Natural killer cell (primary cell): ENCODE measurements at places on chromosomes 7 and 10. TPM values are rescaled to one million over a fixed set of nuclear protein-coding genes. Genes with fewer than 3 reads are reported as not detected.

STAG3 gene
- total RNA-seq = 5.6 TPM

ZC3HAV1L gene
- 1.1 TPM for total RNA-seq

CLCN1 gene
- 0.16 TPM for total RNA-seq

SLC26A3 gene
- not detected for total RNA-seq

DOCK4 gene
- 2.4 TPM for total RNA-seq

PRTFDC1 gene
- total RNA-seq = 1.2 TPM

GRCh38 chr7:74480861-74481417 lies 27.2 kb downstream of the GTF2IRD1 start:
- DNase-seq = no peak
- H3K4me1 ChIP-seq = peaks cover 18% of the 10 kb centered on the region
- H3K27ac ChIP-seq = no peak overlapping the region
- peaks cover 11% of the 10 kb centered on the region for H3K27me3 ChIP-seq
- no peaks in the 10 kb centered on the region for H3K36me3 ChIP-seq
- H3K4me3 ChIP-seq = no peak overlapping the region

DNA sequence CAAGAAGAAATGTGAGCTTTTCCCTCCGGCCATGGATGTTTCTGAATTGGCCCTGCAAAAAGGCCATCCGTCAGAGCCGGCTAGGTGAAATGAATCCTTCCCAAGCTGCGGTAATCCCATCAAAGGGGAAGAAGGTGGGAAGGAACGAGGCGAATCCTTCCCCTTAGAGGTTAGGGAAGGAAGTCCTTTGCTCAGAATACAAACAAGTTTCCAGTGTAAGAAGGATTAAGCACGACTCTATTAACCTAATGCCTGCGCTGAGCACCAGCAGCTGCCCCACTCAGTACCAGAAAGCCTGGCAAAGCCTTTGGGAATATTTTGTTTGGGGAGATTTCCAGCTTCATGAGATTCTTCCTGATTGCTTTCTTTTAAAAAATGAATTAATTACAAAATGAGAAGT lies 42.8 kb downstream of the CLRN3 start:
- H3K27ac ChIP-seq = no peak overlapping the region
- H3K4me1 ChIP-seq = peaks cover 24% of the 10 kb centered on the region
- peaks cover 3% of the 10 kb centered on the region for H3K27me3 ChIP-seq

GRCh38 chr10:5596611-5597341 lies 69.6 kb downstream of the ASB13 start:
- H3K4me1 ChIP-seq = peaks cover 3% of the 10 kb centered on the region
- H3K36me3 ChIP-seq = no peaks in the 10 kb centered on the region
- no peak overlapping the region for H3K4me3 ChIP-seq
- H3K27me3 ChIP-seq = no peaks in the 10 kb centered on the region
- DNase-seq = no peak

DNA sequence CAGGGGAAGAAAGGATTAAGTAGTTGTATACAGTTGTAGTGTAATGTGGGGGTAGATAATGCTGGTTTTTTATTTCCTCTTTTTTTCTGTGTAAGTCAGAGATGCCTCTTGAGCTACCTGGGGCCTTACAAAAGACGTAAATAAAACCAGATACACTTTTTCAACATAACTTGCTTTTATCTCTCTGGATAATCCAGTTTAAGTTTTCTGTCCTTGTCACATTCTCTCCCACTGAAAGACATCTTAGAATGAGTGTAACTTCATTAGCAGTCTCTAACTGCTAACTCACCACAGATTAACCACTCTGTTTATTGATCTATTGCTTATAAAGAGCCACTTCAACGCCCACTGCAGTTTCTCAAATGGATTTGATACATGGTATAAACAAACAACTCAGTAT lies 64.1 kb upstream of the LRRN3 start:
- H3K27me3 ChIP-seq = no peaks in the 10 kb centered on the region
- H3K27ac ChIP-seq = no peak overlapping the region
- no peak overlapping the region for H3K4me3 ChIP-seq
- no peaks in the 10 kb centered on the region for H3K4me1 ChIP-seq
- DNase-seq = no peak

DNA sequence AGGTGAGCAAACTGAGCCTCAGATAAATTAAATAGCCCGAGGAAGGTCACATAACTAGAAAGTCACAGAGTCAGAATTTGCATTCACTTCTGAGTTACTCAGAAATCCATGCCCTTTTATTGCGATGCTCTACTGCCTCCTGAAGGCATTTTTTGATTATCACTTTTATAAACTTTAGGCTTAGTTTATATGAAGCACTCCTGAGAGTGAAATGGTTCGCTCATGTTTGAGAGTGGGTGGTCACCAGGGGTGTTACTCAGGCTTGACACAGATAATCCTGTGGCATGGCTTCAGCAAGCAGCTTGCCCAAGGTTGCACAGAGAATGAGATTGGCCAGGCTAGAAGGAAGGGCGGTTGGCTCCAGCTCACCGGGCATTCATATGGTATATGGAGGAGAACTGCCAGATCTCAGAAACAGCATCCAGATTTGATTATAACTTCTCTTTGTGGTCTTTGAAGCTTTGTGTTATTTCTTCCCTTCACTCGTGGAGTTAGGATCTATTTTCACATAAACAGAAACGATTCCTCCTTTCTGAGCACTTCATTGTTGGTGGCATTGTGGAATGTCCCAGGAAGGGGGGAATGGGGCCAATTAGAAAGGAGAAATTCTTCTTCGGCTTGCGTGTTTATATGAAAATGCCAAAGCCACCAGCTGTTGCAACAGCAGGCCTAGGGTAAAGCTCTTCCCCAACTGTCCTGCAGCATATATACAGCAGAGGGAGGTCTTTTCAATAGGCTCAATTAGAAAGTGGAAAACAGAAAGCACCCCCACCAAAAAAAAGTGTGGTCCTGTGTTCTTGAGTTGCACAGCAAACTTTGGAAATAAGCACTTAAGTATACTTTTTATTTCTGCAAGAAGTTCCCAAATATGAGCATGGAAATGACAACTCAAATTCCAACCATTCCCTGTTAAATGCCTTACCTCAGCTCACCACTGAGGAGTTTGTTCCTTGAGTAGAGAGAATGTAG lies 628.8 kb downstream of the SUGCT start:
- H3K4me3 ChIP-seq = no peak overlapping the region
- no peak overlapping the region for H3K27ac ChIP-seq
- no peaks in the 10 kb centered on the region for H3K36me3 ChIP-seq
- H3K27me3 ChIP-seq = no peaks in the 10 kb centered on the region
- no peaks in the 10 kb centered on the region for H3K4me1 ChIP-seq

DNA sequence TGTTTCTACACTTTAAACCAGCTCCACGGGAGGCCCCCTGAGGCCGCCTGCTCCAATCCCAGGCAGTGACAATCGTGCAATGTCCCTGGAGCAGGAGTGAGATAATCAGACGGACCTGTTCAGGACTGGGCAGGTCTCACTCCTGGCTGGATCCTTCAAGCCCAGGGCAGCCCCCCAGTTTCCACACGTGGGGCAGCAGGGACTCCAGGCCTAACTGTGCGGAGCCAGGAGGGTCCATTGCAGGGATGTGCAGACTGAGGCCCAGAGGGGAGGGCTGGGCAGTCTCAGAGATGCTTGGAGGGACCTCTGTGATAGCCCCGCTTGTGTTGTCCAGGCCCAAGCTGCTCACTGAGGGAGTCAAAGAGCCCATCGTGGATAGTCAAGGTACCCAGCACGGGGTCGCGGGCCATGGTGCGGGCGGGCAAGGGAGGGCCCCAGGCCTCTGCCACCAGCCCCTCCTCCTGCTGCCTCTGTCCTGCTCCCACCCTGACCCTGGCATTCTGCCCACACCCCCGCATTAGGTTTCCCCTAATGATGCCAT lies 110.5 kb upstream of the KCTD7 start:
- no peaks in the 10 kb centered on the region for H3K27me3 ChIP-seq
- DNase-seq = no peak
- H3K4me1 ChIP-seq = peaks cover 14% of the 10 kb centered on the region
- no peak overlapping the region for H3K4me3 ChIP-seq
- H3K27ac ChIP-seq = no peak overlapping the region

GRCh38 chr10:13383399-13383761 lies 35.3 kb upstream of the SEPHS1 start:
- no peaks in the 10 kb centered on the region for H3K36me3 ChIP-seq
- H3K4me1 ChIP-seq = peaks cover 10% of the 10 kb centered on the region
- no peak for DNase-seq
- H3K27ac ChIP-seq = no peak overlapping the region

DNA sequence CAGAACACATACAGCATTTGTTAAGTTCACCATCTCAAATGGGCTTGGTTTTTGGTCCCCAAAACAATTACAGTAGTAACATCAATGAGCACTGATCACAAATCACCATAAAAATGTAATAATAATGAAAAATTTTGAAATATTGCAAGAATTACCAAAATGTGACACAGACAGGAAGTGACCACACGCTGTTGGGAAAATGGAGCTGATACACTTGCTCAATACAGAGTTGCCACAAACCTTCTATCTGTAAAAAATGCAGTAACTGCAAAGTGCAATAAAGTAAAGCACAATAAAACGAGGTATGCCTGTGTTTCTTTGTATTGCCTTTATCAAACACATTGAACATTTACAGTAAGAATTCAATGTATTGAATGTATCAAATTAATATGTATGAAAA lies 262.7 kb downstream of the CTNNA3 start:
- H3K4me3 ChIP-seq = no peak overlapping the region
- H3K27me3 ChIP-seq = no peaks in the 10 kb centered on the region
- H3K36me3 ChIP-seq = no peaks in the 10 kb centered on the region
- H3K27ac ChIP-seq = no peak overlapping the region
- H3K4me1 ChIP-seq = no peaks in the 10 kb centered on the region
- no peak for DNase-seq

- H3K4me1 ChIP-seq = peaks cover 40% of the 10 kb centered on the region
- DNase-seq = peak; percentile 41
- H3K27ac ChIP-seq = no peak overlapping the region
- H3K4me3 ChIP-seq = peak overlapping the region; percentile 48
Measured at GRCh38 chr10:43202224-43202656, 64.0 kb downstream of the CSGALNACT2 start.

DNA sequence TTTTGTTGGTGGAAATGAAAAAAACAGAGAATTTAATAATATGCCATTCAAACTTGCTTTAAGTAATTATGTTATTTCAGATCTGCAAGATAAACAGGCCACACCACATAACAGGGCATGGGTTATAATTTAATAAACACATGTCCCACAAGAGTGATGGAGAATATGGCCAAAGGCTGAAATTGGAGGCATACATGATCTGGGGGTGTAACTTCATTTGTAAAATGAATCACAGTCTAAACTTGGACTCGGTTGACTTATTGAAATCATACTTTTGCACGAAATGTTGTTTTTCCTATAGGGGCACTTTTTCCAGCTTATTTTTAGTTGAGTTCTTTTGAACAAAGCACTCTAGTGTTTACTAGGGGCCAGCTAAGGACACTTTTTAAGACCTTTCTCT lies 151.6 kb downstream of the TMEM26 start:
- no peaks in the 10 kb centered on the region for H3K36me3 ChIP-seq
- no peak overlapping the region for H3K27ac ChIP-seq
- no peaks in the 10 kb centered on the region for H3K4me1 ChIP-seq
- H3K27me3 ChIP-seq = no peaks in the 10 kb centered on the region
- no peak overlapping the region for H3K4me3 ChIP-seq
- DNase-seq = no peak

- H3K27ac ChIP-seq = no peak overlapping the region
- H3K36me3 ChIP-seq = no peaks in the 10 kb centered on the region
- H3K27me3 ChIP-seq = no peaks in the 10 kb centered on the region
- no peaks in the 10 kb centered on the region for H3K4me1 ChIP-seq
- H3K4me3 ChIP-seq = no peak overlapping the region
Measured at GRCh38 chr10:127450644-127451043, 98.5 kb upstream of the NPS start.

DNA sequence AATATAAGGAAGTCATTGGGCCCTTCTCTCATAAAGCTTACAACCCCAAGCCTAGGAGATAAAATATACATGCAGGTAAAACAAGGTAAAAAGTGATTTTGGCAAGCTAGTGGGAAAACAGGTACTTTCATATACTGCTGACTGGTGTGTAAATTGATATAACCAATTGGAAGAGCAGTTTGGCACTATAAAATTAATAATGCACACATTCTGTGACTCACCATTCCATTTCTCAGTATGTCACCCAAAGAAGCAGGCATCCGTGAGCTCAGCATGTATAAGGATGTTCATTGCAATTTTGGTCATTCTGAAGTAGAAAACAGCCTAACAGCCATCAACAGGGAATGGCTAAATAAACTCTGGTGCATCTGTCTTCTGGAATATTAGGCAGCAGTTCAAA lies 2.9 kb downstream of the MACROH2A2 start:
- no peak overlapping the region for H3K27ac ChIP-seq
- H3K4me3 ChIP-seq = no peak overlapping the region
- peaks cover 25% of the 10 kb centered on the region for H3K27me3 ChIP-seq
- peaks cover 9% of the 10 kb centered on the region for H3K4me1 ChIP-seq
- DNase-seq = no peak

- no peaks in the 10 kb centered on the region for H3K36me3 ChIP-seq
- H3K27me3 ChIP-seq = no peaks in the 10 kb centered on the region
- DNase-seq = no peak
- H3K27ac ChIP-seq = no peak overlapping the region
- H3K4me1 ChIP-seq = no peaks in the 10 kb centered on the region
Measured at GRCh38 chr10:111709603-111710002, 474.0 kb downstream of the GPAM start.

- H3K27me3 ChIP-seq = no peaks in the 10 kb centered on the region
- no peak overlapping the region for H3K27ac ChIP-seq
- no peak for DNase-seq
- H3K4me1 ChIP-seq = no peaks in the 10 kb centered on the region
- H3K4me3 ChIP-seq = no peak overlapping the region
- no peaks in the 10 kb centered on the region for H3K36me3 ChIP-seq
Measured at GRCh38 chr7:111393011-111393754, 169.1 kb downstream of the IMMP2L start.

DNA sequence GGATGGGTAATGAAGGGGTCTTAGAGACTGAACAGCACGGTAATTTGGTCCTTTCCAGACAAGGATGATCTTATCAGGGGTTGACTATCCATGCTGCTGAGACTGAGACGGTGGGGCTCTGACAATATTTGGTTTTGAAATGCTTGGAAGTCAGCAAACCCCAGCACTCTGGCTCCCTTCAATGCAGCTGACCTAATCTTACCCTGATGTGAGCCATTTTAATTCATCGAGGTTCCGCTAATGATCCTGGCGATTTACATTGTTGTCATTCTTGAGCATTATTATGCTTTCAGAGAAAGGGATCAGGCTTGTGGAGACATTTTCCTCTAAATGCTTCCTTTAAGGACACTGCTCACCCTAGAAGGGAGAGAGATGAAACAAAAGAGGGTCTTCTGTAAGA lies 114.6 kb upstream of the BMPER start:
- H3K27ac ChIP-seq = no peak overlapping the region
- H3K36me3 ChIP-seq = no peaks in the 10 kb centered on the region
- H3K27me3 ChIP-seq = no peaks in the 10 kb centered on the region
